Thoracic aorta endothelial cell (primary cell): ENCODE measurements at places on chromosomes 6 and 20. TPM values are rescaled to one million over a fixed set of nuclear protein-coding genes. Genes with fewer than 3 reads are reported as not detected.

The HLA-DQA1 gene
- total RNA-seq, result not detected in 2 replicates

The ADGRB3 gene
- under 0.01 TPM in 1 of 2 replicates, not detected in the other for total RNA-seq

The SLC35F1 gene
- total RNA-seq, result not detected in 2 replicates

The CLIC5 gene
- under 0.01 and 0.07 TPM in 2 replicates for total RNA-seq

The HLA-DRA gene
- total RNA-seq, result not detected in 2 replicates

The HAO1 gene
- total RNA-seq, result not detected in 2 replicates

The OVOL2 gene
- not detected in 2 replicates for total RNA-seq

The DEFB124 gene
- not detected in 2 replicates for total RNA-seq

The LTB gene
- 0.80 and 1.2 TPM in 2 replicates for total RNA-seq

The RAD21L1 gene
- total RNA-seq, result 0.07 and 0.53 TPM in 2 replicates

The TCF15 gene
- 0.13 and 0.14 TPM in 2 replicates for total RNA-seq

The CAP2 gene
- 4.5 and 9.4 TPM in 2 replicates for total RNA-seq

The MANEA gene
- 26.1 and 35.2 TPM in 2 replicates for total RNA-seq

The HFE gene
- 2.9 and 5.4 TPM in 2 replicates for total RNA-seq

The IL20RA gene
- not detected in 2 replicates for total RNA-seq

The TOX2 gene
- 5.5 and 11.8 TPM in 2 replicates for total RNA-seq

The ROMO1 gene
- total RNA-seq, result 128 and 146 TPM in 2 replicates

The UBE3D gene
- 10.4 and 13.0 TPM in 2 replicates for total RNA-seq

The DNAH8 gene
- 0.07 and 0.13 TPM in 2 replicates for total RNA-seq

The CEP162 gene
- total RNA-seq, result 12.8 and 15.8 TPM in 2 replicates

The OR2B6 gene
- total RNA-seq, result not detected in 2 replicates

The CITED2 gene
- total RNA-seq, result 47.6 and 57.9 TPM in 2 replicates

The RAET1L gene
- total RNA-seq, result not detected in 2 replicates

The KIF25 gene
- not detected in 2 replicates for total RNA-seq

The RTF2 gene
- 64.0 and 64.7 TPM in 2 replicates for total RNA-seq

The MOG gene
- total RNA-seq, result not detected in 2 replicates

The ZNF165 gene
- total RNA-seq, result 0.27 and 0.29 TPM in 2 replicates

The PCNA gene
- 221 and 311 TPM in 2 replicates for total RNA-seq

The VIP gene
- 0.53 and 1.4 TPM in 2 replicates for total RNA-seq

The BPI gene
- total RNA-seq, result not detected in 2 replicates

The CBLN4 gene
- total RNA-seq, result not detected in 2 replicates

The FOXF2 gene
- total RNA-seq, result not detected in 2 replicates

The KCNB1 gene
- total RNA-seq, result under 0.01 TPM in 1 of 2 replicates, not detected in the other

The NFATC2 gene
- 5.7 and 7.0 TPM in 2 replicates for total RNA-seq

The NT5E gene
- total RNA-seq, result 149 and 226 TPM in 2 replicates

The PRPH2 gene
- 0.07 TPM in 1 of 2 replicates, not detected in the other for total RNA-seq

The LRRC1 gene
- 14.0 and 14.6 TPM in 2 replicates for total RNA-seq

The MAFB gene
- 1.7 and 3.1 TPM in 2 replicates for total RNA-seq

The SAPCD1 gene
- 0.66 and 1.6 TPM in 2 replicates for total RNA-seq

The BNIP5 gene
- total RNA-seq, result under 0.01 TPM in 1 of 2 replicates, not detected in the other

The ZFP57 gene
- total RNA-seq, result 2.5 TPM in 1 of 2 replicates, not detected in the other

The DACT2 gene
- not detected in 2 replicates for total RNA-seq

The SEMG1 gene
- total RNA-seq, result not detected in 2 replicates

The PTCRA gene
- total RNA-seq, result not detected in 2 replicates

The RIPPLY2 gene
- not detected in 2 replicates for total RNA-seq

The TMC2 gene
- total RNA-seq, result not detected in 2 replicates

The PRL gene
- total RNA-seq, result not detected in 2 replicates

The SSTR4 gene
- not detected in 2 replicates for total RNA-seq

The LSM14B gene
- total RNA-seq, result 23.9 and 24.9 TPM in 2 replicates
